Right ventricle myocardium inferior (tissue), 1 donor: ENCODE measurements at places on chromosomes 3 and 15. TPM values are rescaled to one million over a fixed set of nuclear protein-coding genes. Genes with fewer than 3 reads are reported as not detected.

SHC4 gene
- total RNA-seq = 1.5 TPM

PP2D1 gene
- total RNA-seq = not detected

GOLGA8O gene
- 1.5 TPM for total RNA-seq

PATL2 gene
- 3.3 TPM for total RNA-seq

PDZRN3 gene
- total RNA-seq = 130 TPM

GOLGA6A gene
- not detected for total RNA-seq

LCTL gene
- total RNA-seq = not detected

CDHR4 gene
- not detected for total RNA-seq

LYZL4 gene
- not detected for total RNA-seq

RASL12 gene
- 23.3 TPM for total RNA-seq

SLC24A5 gene
- total RNA-seq = not detected

CFAP91 gene
- 0.70 TPM for total RNA-seq

CADPS gene
- 10.4 TPM for total RNA-seq

DUSP7 gene
- 25.0 TPM for total RNA-seq

RASGRP1 gene
- 0.46 TPM for total RNA-seq

ZNF501 gene
- total RNA-seq = 5.4 TPM

GCSAM gene
- not detected for total RNA-seq

CA12 gene
- total RNA-seq = 0.65 TPM

TGM4 gene
- not detected for total RNA-seq

ZBTB38 gene
- 102 TPM for total RNA-seq

ADGRG7 gene
- not detected for total RNA-seq

C3orf22 gene
- not detected for total RNA-seq

GOLGA6L7 gene
- not detected for total RNA-seq

FGF7 gene
- 44.6 TPM for total RNA-seq

MYEF2 gene
- total RNA-seq = 8.7 TPM

MIX23 gene
- 25.6 TPM for total RNA-seq

AGBL1 gene
- not detected for total RNA-seq

TPRG1 gene
- 3.3 TPM for total RNA-seq

ERC2 gene
- total RNA-seq = 0.76 TPM

NPRL2 gene
- total RNA-seq = 16.7 TPM

SEMA7A gene
- 1.6 TPM for total RNA-seq

BNC1 gene
- total RNA-seq = 0.19 TPM

KLF15 gene
- 33.0 TPM for total RNA-seq

SLC38A3 gene
- 10.3 TPM for total RNA-seq

BUB1B gene
- total RNA-seq = 2.4 TPM

GAP43 gene
- 0.22 TPM for total RNA-seq

STXBP5L gene
- total RNA-seq = not detected

GCHFR gene
- total RNA-seq = 8.1 TPM

SCN10A gene
- 0.14 TPM for total RNA-seq

ACAA1 gene
- total RNA-seq = 116 TPM

NR2E3 gene
- total RNA-seq = not detected

TMCO5A gene
- not detected for total RNA-seq

DGKG gene
- total RNA-seq = 31.1 TPM

BRPF1 gene
- total RNA-seq = 10.9 TPM

GLDN gene
- total RNA-seq = 8.4 TPM

CELSR3 gene
- 0.38 TPM for total RNA-seq

NRG4 gene
- total RNA-seq = not detected

ZNF502 gene
- 2.4 TPM for total RNA-seq

SH2D7 gene
- total RNA-seq = not detected

NEK11 gene
- total RNA-seq = 1.3 TPM

DISP2 gene
- total RNA-seq = 3.9 TPM

CLDN18 gene
- not detected for total RNA-seq

SCN5A gene
- 163 TPM for total RNA-seq
